ENCODE measurements at places on chromosomes 2 and 18. TPM values are rescaled to one million over a fixed set of nuclear protein-coding genes. Genes with fewer than 3 reads are reported as not detected.

UBE2F gene
- total RNA-seq = 46.4 TPM

COPS9 gene
- total RNA-seq = 122 TPM

GPR45 gene
- not detected for total RNA-seq

MALL gene
- 2.6 TPM for total RNA-seq

Data from smooth muscle cell of bladder (primary cell).